ENCODE measurements at places on chromosomes 3 and 15. TPM values are rescaled to one million over a fixed set of nuclear protein-coding genes. Genes with fewer than 3 reads are reported as not detected.
A peak's percentile ranks its signal among the peaks of the same experiment; 100 is the strongest.

The CSTA gene
- 38.0 TPM for total RNA-seq

DNA sequence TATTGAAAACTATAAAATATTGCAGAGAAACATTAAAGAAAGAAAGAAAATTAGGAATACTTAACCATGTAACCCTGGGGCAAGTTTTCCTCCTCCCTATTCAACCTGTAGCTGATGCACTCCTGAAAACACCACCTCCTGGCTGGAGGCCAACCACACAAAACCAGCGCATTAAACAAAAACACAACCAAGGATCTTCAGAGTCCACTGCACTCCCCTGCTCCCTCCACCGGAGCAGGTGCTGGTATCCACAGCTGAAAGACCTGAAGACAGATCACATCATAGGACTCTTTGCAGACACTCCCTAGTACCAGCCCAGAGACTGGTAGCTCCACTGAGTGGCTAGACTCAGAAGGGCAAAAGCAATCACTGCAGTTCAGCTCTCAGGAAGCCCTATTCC lies 13.6 kb upstream of the ADAMTS17 start:
- no peak for DNase-seq

The CELSR3 gene
- total RNA-seq: 3.4 TPM

DNA sequence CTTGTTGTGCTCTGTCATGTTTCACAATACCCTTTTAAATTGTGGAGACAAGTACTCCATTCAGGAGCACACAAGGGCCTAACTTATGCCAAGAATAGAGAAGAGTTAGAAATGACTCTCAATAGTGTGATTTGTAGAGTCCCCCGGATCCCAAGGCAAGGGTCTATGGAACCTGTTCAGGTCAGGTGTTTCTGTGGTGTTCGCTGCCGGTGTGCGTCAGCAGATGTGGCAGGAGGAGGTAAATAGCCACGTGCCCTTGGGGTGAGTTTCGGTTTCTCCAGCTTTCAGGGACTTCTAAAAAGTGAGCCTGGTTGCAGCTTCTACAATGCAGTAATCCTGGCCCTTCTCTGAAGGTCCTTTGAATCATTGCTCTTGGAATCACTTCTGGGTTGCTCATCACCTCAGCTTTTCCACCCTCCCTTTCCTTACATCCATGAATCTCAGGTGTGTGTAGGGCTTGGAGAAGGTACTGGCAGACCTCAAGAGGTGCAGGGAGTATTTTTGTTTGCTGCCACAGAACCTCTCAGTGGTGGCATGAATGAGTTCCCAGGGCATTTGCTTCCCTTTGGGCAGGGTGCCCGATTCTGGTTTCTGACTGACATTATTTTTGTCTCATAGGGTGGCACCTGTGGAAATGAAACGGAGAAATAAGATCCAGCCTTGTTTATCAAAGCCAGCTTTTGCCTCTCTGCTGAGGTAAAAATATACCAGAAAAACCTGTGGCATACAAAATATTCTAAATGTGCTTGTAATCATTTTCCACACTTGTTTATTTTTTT lies 7.3 kb downstream of the ST3GAL6 start:
- DNase-seq: no peak

The BLM gene
- total RNA-seq: 4.1 TPM

DNA sequence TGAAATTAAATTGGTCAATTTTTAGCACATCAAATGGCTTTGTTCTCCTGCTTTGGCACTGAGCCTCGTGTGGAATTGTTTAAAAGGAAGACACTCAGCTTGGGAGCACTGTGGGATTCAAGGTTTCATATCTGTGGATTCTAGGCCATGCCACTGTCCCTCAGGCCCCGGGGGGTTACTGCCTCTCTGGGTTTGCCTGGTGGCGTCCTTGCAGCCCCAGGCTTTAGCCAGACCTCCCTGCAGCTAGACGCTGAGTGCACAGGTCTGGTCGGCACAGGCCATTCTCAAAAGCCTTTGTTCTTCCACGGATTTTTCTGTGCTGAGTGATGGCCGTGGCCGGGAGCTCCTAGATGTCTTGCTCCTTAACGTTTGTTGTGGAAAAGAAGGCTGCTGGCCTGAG lies 76.2 kb downstream of the CACNA2D3 start:
- no peak for DNase-seq

The ABHD10 gene
- total RNA-seq: 17.6 TPM

DNA sequence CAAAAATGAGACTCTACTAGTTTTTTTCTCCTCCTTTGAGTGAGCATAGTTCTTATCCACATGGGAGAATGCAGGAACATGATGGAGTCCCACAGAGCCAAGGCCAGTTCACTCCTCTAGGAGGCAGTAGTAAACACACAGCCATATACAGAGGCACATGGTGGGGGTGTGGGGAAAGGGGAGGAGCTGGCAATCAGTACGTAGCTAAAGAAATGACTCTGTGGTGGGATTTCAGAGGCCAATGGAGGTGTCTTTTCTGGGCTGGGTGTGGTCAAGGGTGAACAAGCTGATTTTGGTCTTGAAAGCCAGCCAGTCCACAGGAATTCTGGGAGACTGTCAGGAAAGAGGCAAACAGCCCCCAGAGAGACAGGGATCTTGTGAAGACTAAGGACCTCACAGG lies 6.6 kb upstream of the RAB11A start:
- no peak for DNase-seq

- DNase-seq: no peak
Measured at GRCh38 chr15:69515926-69516325, 63.3 kb downstream of the RPLP1 start.

The CPLX3 gene
- 0.72 TPM for total RNA-seq

The DBR1 gene
- total RNA-seq: 10.8 TPM

- DNase-seq: peak; percentile 23
Measured at GRCh38 chr3:109275702-109276293, 40.5 kb downstream of the DPPA2 start.

- peak; percentile 54 for DNase-seq
Measured at GRCh38 chr15:38275959-38276358, 23.3 kb downstream of the SPRED1 start.

The TLR9 gene
- total RNA-seq: 0.24 TPM

The CCK gene
- 12.8 TPM for total RNA-seq

Measured in umbilical cord (tissue), 2 donors.